ENCODE measurements at places on chromosomes 16 and 17.

DNA sequence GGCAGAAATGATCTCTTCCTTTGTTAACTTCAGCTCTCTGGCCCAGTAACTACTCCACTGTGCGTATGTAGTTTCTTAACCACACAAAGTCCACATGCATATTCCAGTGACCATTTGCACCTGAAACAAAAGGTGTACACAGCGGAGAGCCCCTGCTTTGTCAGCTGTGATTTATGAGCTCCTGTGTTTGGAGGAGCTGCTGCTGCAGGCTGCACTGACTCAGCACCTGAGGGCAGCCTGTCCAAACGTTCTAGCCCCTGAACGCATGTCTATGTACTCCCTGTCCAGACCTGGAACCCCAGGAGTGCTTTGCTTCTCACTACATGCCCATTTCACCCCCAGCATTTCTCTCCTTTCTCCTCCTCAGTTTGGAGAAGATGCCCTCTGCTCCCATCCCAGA, 216.1 kb downstream of the ABCC12 start:
- no peak for DNase-seq

DNA sequence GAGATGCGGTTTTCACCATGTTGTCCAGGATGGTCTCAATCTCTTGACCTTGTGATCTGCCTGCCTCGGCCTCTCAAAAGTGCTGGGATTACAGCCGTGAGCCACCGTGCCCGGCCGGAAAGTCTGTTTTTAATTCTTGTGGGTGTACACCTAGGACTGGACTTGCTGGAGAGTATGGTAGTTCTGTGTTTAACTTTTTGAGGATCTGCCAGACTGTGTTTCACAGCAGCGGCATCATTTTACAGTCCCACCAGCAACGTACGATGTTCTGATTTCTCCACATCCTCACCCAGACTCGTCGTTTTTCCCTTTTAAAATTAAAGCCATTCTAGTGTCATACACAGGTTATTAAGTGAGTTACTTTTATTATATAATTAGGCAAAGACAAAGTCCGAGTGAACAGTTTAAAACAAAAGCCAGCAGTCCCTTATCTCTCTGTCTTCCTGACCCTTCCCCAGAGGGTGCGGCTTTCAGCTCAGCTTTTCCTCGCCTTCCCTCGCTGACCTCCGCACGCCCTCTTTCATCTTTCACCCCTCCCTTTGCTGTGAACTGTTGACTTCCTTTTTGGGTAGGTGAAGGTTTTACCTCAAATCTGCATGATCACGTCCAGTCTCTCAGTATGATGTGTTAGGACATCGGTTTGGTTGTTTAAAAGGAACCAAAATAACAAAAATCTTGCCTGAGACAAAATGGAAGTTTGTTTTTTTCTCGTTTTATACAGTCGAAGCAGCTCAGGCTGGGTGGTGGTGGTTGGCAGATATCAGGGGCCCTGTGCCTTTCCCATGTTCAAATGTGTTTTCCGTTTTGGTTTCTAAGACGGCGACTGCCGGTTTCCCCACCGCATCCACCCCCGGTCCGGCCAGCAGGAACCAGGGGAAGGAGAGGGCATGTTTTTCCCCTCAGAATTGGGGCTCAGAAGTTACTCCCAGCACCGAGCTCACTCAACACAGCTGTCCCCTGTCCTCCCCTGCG, 18.0 kb downstream of the FAM234A start:
- DNase-seq: no peak

GRCh38 chr16:62929593-62929992, 893.4 kb upstream of the CDH8 start:
- DNase-seq: no peak

DNA sequence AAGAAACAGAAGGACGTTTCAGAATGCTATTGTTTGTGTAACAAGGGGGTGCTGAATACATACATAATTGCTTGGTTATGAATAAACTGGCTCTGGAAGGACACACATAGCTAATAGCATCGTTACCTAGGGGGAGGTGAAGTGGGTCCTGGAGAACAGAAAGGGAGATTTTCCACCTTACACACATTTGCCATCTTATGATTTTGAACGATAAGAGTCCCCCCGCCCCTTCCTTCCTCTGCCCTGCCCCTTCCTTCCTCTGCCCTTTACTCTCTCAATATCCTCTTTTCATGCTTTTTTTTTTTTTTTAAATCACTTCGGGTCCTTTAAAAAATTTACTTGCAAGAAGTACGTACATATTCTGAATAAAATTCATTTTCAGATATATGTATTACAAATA, 902 bp upstream of the DHRS7B start:
- DNase-seq: no peak

GRCh38 chr16:6190776-6191175, 1093.2 kb upstream of the EEF2KMT start:
- DNase-seq: no peak

DNA sequence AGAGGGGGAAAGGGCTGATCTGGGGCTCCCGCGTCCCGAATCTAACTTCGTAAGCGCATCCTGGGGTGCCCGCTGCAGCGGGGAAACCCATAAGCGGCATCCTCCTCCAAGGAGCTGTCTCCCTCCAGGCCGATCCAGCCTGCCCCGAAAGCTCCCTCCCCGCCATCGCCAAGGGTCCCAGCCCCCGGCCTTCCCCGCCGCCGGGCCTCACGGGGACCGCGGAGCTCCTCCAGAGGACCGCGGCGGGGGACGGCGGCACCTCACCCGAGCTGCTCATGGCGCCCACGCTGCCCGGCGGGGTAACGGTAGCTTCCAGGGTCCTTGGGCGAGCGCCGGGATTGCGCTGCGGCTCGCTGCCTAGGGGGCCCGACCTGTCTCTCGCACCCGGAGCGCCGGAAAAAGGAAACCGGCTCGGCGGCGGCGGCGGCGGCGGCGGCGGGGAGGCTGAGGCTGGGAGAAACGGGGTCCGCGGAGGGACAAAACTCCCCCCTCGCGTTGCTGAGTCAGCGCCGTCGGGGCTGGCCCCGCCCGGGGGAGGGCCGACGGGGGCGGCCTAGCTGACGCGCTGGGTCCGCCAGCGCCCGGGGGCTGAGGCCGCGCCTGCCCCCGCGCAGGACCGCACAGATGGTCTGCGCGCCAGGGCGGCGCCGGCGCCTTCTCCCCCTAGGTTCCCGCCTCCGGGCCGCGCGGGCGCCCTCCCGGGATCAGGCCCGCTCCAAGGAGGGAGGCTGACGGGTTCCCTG, at the start of gene BLMH:
Gene BLMH (minus strand): TSS at position 402 of the 743 bp plus-strand sequence. CDS start 125 bp downstream, at position 277.
- peak; percentile 86 for DNase-seq

DNA sequence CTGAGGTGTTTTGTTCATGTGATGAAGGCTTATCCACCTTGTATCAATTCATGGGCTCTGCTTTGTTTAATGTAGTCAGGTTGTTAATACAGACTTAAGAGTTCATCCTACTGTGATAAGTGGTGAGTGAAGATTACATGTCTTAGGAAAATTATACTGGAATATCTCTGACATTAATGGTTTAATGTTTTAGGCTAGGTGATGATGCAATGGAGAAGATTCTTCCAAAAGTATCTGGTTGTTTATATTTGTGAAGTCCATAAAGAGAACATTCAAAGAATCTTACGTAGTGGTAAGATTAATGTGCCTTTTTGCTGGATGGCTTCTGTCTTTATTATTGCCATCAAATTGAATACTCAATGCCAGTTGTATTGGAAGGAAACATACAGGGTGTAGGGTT, 236.4 kb downstream of the BCAS3 start:
- no peak for DNase-seq

GRCh38 chr16:52727441-52727840, 180.5 kb upstream of the TOX3 start:
- DNase-seq: no peak

GRCh38 chr17:10574324-10574723, 24.9 kb upstream of the MYH2 start:
- peak; percentile 3 for DNase-seq

- peak; percentile 49 for DNase-seq
Observed at GRCh38 chr16:14399378-14400284, 230.4 kb downstream of the PARN start.

DNA sequence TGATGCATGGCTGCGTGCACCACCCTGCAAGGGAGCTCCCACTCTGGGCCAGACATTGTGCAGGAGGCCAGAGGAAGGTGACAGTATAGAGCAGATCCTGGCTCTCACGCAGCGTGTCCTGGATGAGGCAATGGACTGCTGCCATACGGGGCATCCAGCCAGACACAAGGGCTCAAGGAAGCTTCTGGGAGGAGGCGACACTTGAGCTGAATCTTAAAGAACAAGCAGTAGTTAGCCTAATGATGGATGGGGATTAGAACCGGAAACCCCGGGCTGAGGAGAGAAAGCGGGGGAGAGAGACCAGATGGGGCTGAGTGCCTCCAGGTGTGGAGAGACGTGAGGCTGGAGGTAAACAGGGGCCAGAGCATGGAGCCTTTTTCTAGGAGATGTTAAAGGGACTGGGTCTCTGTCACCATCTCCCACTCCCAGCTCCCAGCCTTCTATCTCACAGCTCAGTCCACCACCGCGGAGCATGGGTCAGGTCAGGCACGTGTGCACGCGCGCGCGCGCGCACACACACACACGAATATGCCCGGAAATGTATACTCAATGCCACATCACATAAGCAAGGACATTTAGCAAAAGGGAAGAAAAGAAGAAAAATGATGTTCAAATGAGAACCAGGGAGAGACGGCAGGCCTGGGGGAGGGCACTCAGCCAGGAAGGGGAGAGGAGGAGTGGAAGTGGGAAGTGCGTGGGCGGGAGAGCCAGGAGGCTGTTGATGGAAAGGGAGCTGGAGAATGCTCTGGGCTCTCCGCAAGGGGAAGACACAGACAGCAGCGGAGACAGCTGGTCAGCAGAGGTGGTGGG, 46.3 kb downstream of the CCDC42 start:
- DNase-seq: no peak

- no peak for DNase-seq
Observed at GRCh38 chr17:52181782-52182181, 23.3 kb upstream of the CA10 start.

GRCh38 chr17:30571921-30572320, 94.7 kb downstream of the GOSR1 start:
- no peak for DNase-seq

- DNase-seq: no peak
Observed at GRCh38 chr17:30605523-30605922, 128.3 kb downstream of the GOSR1 start.

GRCh38 chr17:40443988-40444899, 994 bp downstream of the IGFBP4 start:
- DNase-seq: no peak

DNA sequence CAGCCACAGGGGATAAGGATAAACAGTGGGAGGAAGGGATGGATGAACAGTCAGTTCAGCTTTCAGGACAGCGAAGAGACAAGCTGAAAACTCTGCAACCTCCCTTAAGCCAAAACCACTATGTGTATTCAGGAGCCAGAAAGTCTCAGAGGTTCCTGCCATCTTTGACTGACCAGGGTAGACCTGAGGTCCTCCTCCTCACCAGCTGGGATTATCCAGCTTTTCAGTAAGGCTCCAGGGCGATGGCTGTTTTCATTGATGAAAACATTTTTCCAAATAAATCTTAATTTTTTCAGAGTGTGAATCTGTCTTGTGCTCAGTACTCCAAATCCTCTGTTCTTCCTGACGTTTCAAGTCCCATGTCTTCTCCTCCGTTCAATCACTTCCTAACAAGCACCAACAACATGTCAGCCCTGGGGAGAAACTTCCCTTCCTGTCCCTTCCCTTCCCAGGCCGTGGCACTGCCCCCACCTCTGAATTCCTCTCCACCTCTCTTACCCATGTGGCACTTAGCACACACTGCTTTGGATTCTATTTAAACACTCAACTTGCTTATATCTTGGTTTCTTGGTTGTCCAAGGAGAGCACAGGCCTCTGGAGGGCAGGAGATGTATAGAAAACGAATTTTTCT, 5.2 kb downstream of the HSDL1 start:
- DNase-seq: no peak

Data from RKO (cell line).